LHCN-M2 (cell line): ENCODE measurements at places on chromosomes 1 and 21. TPM values are rescaled to one million over a fixed set of nuclear protein-coding genes. Genes with fewer than 3 reads are reported as not detected.

Gene RRP15
- total RNA-seq, result 8.2 and 8.9 TPM in 2 replicates

Gene SPRR4
- total RNA-seq, result not detected in 2 replicates

Gene NCF2
- total RNA-seq, result 0.06 and 0.19 TPM in 2 replicates

- DNase-seq, result no peak
These were observed 15.1 kb downstream of the RNF223 start for GRCh38 chr1:1058921-1059493.

Gene HUNK
- not detected in 2 replicates for total RNA-seq

DNA sequence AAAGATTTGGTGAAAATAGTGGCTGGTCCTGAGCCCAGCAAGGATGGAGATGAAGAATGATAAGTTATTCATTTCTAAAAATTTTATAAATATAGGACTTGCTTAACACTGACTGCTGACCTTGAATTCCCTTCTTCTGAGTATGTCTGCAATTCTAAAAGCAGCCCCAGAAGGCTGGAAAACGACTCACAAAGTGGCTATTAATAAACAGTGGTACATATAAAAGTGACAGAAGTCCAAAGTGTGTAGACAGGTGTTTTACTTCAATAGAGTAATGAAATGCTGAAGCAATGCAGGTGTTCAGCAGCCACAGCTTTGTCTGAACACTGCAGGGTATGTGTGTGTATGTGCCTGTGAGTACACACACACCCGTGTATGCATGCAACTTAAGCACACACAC, 219.0 kb upstream of the NRIP1 start:
- peak; percentile 54 for DNase-seq

- no peak for DNase-seq
These were observed 148.5 kb downstream of the LMX1A start for GRCh38 chr1:165207853-165208515.

Gene BRINP3
- not detected in 2 replicates for total RNA-seq

DNA sequence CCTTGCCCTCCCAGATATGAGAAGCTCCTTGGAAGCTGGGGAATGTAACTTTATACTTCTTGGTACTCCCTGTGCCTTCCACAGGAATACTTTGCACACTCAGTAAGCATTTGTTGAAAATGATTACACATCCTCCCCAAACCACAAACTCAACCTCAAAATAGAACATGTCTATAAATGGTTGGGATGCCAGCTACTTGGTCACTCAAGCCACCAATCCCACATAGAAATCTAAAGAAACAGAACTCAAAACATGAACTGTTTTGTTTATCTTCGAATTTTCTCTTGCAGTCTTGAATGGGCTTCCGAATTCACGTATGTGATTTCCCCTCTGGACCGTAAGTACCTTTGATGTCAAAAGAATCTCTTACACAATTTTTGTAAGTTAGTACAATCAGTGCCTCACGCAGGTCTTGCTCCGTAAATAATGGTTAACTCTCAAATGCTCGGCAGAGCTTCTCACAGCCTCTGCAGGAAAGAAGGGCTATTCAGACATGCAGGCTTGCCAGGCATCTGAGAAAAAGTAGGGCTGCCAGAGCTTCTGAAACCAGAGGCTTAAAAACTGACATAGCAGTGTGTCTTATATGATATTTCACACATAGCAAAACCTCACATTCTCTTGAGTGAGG, 26.9 kb downstream of the SORT1 start:
- DNase-seq, result peak; percentile 93

DNA sequence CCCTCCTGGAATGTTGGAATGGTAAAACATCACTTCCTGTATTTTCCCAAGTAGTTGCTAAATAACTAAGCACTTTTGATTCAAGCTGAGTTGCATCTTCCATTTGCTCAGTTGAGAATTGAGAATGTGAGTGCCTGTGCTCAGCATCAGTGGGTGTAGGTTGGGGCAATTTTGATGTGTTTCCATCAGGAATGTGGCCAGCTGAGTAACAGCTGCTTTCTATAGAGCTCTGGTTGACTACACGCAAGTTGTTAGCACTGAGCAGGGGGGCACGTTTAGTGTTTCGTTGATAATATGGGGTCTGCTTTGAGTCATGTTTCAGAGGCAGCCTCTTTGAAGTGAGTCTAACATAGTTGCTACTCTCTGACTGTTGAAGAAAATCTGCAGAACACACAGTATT, 41.5 kb downstream of the LRRC53 start:
- no peak for DNase-seq

Gene PGLYRP4
- total RNA-seq, result not detected in 2 replicates

DNA sequence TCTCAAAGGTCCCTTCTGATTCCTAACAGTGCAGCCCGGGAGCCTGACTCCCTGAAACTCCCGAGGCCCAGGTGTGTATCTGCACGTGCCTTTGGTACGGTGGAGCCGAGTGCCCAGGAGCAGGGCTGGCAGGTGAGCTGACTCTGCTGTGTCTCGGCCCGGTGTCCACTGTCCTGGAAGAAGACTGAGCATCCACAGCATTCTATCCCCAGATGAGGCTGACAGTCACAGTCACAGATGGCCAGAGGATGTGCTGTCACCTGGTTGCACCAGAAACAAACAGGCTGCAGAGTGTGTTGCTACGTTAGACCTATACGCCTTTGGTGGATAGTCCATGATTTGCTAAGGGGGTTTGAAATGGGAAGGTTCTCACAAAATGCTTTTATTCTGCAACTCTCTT, 9.8 kb downstream of the ETV3L start:
- DNase-seq, result no peak

- DNase-seq, result no peak
These were observed 60.3 kb upstream of the JUN start for GRCh38 chr1:58844176-58844575.

Gene C1QA
- total RNA-seq, result not detected in 2 replicates

DNA sequence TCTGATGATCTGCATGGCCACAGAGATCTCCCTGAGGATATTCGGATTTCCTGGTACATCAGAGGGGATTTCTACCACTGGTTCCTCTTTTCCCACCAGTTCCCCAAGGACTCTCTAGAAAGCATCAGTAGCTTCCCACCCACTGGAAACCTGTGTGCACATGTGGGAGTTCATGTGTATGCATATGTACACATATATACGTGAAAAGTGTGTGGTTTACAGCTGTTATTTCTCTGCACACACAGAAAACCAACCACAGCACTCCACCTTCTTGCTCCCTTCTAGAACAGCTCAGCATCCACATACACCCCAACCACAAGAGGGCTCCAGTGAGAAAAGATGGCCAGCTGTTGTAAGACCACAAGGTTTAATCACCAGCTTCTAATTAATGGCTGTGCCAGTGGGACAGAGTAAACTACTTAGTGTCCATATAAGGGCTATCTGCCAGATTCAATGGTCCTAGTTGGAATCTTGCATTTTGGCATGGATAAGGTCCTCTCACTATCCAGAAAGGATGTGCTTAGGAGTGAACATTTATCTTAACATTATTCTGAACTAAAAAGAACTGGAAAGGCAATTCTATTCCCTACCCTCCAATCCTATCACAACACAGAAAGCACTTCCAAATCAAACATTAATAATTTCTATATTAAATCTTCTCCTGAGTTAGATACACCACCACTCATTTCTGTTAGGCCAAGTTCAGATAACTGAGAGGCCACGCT, 24.1 kb downstream of the GPR3 start:
- peak; percentile 90 for DNase-seq

DNA sequence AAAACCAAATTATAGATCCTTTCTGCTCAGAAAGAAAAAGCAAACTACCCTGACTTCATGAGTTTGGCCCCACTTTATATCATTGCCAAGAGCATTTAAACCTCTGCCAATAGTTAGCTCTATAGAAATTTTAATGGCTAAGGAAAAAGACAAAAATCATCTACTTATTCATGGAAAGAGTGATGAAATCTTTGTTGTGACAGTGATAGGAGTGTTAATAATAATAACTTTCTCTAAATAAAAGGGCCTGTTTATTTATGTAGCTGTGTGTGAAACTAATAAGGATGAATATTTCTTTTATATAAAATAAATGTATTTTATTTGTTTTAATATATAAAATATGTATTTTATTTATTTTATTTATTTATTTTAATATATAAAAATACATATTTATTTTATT, 6.4 kb downstream of the CHODL start:
- no peak for DNase-seq

Gene PDPN
- total RNA-seq, result 0.86 TPM in 1 of 2 replicates, not detected in the other

Gene KRTAP13-1
- total RNA-seq, result not detected in 2 replicates

- DNase-seq, result peak; percentile 89
These were observed 2.6 kb downstream of the ADAMTS5 start for GRCh38 chr21:26964170-26964778.

Gene CD101
- total RNA-seq, result 0.40 and 0.83 TPM in 2 replicates

GRCh38 chr1:172536256-172536655, 3.3 kb downstream of the SUCO start:
- no peak for DNase-seq

Gene TNFAIP8L2
- total RNA-seq, result not detected in 2 replicates

GRCh38 chr1:215523128-215523861, 43.8 kb upstream of the KCTD3 start:
- DNase-seq, result peak; percentile 37

GRCh38 chr1:121516234-121516967, 331.6 kb downstream of the SRGAP2C start:
- DNase-seq, result peak; percentile 33

Gene CA6
- not detected in 2 replicates for total RNA-seq

Gene HSPA13
- total RNA-seq, result 54.6 and 58.5 TPM in 2 replicates

DNA sequence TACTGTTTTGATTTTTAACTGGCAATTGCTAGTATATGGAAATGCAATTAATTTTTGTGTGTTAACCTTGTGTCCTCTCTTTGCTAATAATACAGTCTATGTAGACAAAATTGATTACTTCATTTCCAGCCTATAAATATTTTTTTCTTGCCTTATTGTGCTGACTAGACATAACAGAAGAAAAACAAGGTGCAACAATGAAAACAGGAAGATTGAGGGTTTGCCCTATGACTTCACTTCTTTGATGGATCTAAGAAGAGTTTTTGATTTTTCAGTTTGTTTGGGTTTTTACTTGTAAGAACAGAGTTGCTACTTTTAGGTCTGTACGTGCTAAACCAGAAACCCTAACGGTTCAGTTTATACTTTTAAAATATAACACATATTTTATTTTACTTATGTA, 8.5 kb upstream of the CNIH4 start:
- DNase-seq, result no peak

DNA sequence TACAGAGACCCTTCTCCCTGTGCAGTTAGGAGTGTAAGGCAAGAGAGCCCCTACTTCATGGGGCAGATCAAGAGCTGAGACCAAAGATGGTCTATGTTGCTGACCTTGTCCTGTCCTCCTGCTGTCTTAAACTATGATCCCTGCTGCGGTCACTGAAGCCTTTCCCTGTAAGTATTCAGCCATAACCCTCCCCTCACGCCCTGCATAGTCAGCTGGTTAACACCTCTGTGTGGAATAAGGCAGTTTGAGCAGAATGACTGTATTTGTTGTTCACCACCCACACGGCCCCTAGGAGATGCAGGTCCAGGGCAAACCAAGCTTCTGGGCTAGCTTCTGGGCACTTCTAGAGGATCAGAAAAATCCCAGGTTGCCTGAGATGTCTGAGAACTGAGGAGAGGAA, 356 bp downstream of the TSPAN1 start:
- DNase-seq, result no peak

Gene RIIAD1
- total RNA-seq, result not detected in 2 replicates

Gene KRTAP8-1
- not detected in 2 replicates for total RNA-seq

Gene LYPD8
- not detected in 2 replicates for total RNA-seq

Gene SLC44A5
- 0.11 TPM in 1 of 2 replicates, not detected in the other for total RNA-seq

DNA sequence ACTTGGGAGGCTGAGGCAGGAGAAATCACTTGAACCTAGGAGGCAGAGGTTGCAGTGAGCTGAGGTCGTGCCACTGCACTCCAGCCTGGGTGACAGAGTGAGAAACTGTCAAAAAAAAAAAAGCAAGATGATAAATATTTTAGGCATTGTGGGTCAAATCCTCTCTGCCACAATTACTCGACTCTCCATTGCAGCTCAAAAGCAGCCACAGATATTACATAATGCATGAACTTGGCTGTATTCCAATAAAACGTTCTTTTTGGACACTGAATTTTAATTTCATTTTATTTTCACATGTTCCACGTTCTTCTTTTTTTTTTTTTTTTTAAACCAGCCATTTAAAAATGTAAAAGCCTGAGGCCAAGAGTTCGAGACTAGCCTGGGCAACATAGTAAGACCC, 69.4 kb downstream of the TCP10L start:
- peak; percentile 54 for DNase-seq

GRCh38 chr1:115090186-115090490, 835 bp upstream of the TSPAN2 start:
- no peak for DNase-seq

Gene ACOT11
- 9.9 and 11.6 TPM in 2 replicates for total RNA-seq
